H1 (cell line): ENCODE measurements at places on chromosomes 7 and 10. TPM values are rescaled to one million over a fixed set of nuclear protein-coding genes. Genes with fewer than 3 reads are reported as not detected.
A peak's percentile ranks its signal among the peaks of the same experiment; 100 is the strongest.

DNA sequence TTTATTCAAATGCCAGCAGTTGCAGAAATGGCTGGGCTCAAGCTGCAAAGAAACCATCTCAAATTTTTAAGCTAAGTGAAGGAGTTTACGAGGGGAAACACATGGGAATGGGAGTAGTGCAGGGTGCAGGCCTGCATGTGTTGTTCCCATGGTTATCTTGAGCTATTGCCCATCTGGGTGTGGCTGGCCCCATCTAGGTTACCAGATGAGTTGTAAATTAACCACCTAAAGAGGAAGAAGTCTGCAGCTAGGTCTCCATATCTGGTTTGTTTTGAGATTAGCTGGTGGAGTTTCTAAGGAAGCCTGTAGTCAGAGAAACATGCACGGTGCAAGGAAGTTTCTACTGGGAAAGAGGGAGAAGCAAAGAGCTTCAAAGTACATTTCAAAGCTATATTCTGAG is 23.3 kb upstream of the STEAP2 start:
- DNase-seq: no peak
- no peak overlapping the region for H3K4me3 ChIP-seq
- no peaks in the 10 kb centered on the region for H3K27me3 ChIP-seq
- no peak overlapping the region for H3K27ac ChIP-seq
- no peaks in the 10 kb centered on the region for H3K36me3 ChIP-seq

DNA sequence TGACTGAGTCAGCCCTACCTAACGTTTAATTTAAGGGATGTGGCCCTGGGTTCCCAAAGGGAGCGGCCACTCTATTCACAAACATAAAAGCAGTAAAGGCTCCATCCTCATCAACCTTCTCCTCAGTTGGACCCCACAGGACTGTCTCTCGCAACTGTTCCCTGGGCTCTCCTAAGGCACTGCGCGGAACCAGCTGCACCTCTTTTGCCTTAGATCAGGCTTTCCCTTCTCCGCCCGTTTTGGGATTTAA is 689 bp upstream of the GTPBP4 start:
- H3K27me3 ChIP-seq: no peaks in the 10 kb centered on the region
- H3K4me3 ChIP-seq: peak overlapping the region; percentile 83
- H3K4me1 ChIP-seq: peaks cover 3% of the 10 kb centered on the region; the same call in 1 of the 2 replicates
- 0 out of 2 replicates have a peak, but pooled peaks cover 2% of the 10 kb centered on the region for H3K36me3 ChIP-seq

GRCh38 chr7:110764852-110765251 is 326.1 kb upstream of the LRRN3 start:
- H3K4me3 ChIP-seq: no peak overlapping the region
- DNase-seq: no peak
- H3K36me3 ChIP-seq: no peaks in the 10 kb centered on the region
- H3K27ac ChIP-seq: no peak overlapping the region

LIPJ gene
- total RNA-seq: not detected in 2 replicates

GRCh38 chr10:120940299-120940900 is 89.2 kb downstream of the WDR11 start:
- DNase-seq: no peak
- no peaks in the 10 kb centered on the region for H3K27me3 ChIP-seq
- no peaks in the 10 kb centered on the region; the same call in 1 of the 2 replicates for H3K4me1 ChIP-seq
